KG1 (cell line): ENCODE measurements at places on chromosomes 1 and 21.

DNA sequence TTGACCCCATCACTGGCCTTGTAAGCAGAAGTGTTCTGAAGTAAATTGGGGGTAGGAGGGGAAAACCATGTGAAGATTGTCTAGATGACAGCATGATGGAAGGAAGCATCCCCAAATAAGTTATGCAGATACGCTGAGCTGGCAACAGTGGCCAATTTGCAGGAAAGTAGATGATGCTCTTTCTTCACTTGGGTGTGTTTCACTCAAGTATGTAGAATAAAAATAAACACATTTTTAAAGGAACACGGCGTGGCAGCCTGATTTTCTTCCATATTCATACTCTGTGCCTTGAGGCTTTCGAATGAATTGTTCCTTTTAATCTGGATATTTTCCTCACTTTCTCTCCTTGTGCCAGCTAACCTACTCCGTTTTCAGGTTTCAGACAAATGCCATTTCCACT lies 295.5 kb upstream of the DPYD start:
- DNase-seq, result no peak

GRCh38 chr1:96756789-96757188 lies 35.2 kb downstream of the PTBP2 start:
- DNase-seq, result no peak

- no peak for DNase-seq
Measured at GRCh38 chr1:175742790-175743459, 470 bp downstream of the TNR start.

GRCh38 chr1:173853074-173853473 lies 14.7 kb downstream of the GAS5 start:
- no peak for DNase-seq

- no peak for DNase-seq
Measured at GRCh38 chr1:216325336-216325735, 97.9 kb downstream of the USH2A start.

DNA sequence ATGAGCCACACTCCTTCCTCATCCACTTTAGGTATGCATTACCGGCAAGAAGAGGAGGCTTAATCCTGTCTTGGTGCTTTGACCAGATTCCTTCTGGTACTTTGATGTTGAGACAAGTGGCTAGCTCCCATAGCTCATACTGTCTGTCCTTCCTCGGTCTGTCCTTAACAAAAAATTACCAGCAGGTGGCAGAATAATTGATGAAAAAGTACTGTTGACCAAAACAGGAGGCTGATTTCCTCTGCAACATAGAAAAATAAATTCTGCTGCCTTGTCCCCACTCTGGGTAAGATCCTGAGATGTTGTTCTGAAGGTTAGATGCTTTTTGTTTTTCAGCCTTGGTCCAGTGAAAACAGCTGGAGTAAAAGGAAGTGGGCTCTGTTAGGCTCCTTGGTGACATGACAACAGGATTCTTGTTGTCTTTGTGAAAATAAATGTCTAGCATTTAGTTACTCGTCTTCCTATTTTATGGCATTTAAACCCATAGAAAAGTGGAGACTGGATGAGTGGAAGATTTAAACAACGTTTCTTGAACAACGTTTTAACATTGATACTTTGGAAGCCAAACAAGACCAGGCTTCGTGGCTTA lies 11.2 kb upstream of the HJV start:
- peak; percentile 26 for DNase-seq
